ENCODE measurements at places on chromosomes 2 and 18. TPM values are rescaled to one million over a fixed set of nuclear protein-coding genes. Genes with fewer than 3 reads are reported as not detected.

ING5 gene
- 43.1 TPM for total RNA-seq

TMEM163 gene
- 0.94 TPM for total RNA-seq

PSME4 gene
- total RNA-seq = 76.4 TPM

CPS1 gene
- total RNA-seq = 9.0 TPM

SIX3 gene
- 6.6 TPM for total RNA-seq

- DNase-seq = no peak
- no peak overlapping the region for H3K4me3 ChIP-seq
- no peak overlapping the region for H3K27ac ChIP-seq
- H3K27me3 ChIP-seq = no peaks in the 10 kb centered on the region
Observed at GRCh38 chr2:144370937-144371584, 148.9 kb downstream of the ZEB2 start.

DNA sequence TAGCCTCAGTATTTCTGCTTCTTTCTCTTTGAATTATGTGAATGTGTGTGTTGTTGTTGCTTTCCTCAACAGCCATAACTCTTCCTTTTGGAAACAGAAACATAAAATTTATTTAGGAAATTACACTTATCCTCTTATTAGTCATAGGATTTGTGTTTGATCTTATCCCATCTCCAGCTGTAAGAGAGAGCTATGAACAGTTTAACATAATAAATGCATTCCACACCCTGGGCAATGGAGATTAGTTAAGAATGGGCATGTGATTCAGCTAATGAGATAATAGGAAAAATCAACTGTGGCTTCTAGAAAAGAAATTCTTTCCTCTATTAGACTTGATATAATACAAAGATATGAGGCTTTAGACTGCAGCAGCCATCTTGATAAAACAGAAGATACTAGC lies 55.0 kb downstream of the SCN7A start:
- H3K27ac ChIP-seq = no peak overlapping the region
- no peak overlapping the region for H3K4me3 ChIP-seq
- no peaks in the 10 kb centered on the region for H3K27me3 ChIP-seq
- no peak for DNase-seq
- H3K4me1 ChIP-seq = peaks cover 8% of the 10 kb centered on the region
- H3K36me3 ChIP-seq = peaks cover 15% of the 10 kb centered on the region

DNA sequence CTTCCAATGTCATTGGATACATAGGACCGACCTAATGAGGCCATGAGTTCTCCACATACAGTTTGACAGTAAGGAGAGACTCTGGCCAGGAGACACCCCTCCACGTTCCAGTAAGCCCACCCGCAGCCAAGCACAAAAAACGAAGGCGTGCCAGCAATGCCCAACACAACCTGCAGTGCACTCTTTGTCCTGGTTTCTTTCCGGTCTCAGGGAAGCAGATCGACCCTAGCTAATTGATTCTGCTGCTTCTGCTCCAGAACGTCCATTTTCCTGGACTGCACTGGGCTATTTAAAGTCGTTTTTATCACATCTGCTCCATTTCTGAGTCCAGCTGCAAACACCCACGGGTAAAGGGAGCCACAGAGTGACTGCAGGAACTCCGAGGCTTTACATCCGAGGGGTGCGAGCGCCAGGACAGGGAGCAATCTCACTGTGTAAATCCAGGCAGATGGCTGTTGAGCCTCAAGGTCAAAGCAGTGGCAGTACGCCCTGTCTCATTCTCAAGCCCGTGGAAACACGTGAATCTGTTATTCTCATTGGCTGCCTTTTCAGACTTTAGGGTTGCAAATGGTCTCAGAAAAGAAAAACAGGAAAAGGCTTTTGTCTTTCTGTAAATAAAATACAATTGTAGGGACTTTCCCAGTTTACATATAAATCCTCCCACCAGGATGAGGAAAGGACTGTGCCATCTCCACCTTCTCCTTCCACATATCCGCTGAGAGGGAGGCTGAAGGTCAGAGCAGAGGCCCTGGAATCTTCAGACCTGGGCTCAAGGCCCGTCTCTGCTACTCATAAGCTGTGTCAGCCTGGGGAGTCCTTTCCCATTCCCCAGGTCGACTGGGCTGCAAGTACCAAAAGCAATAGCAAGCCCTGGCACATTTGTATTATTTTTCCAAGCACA lies 40.7 kb downstream of the TMEM163 start:
- H3K27me3 ChIP-seq = no peaks in the 10 kb centered on the region
- peaks cover 36% of the 10 kb centered on the region for H3K4me1 ChIP-seq
- no peak overlapping the region for H3K4me3 ChIP-seq
- H3K36me3 ChIP-seq = no peaks in the 10 kb centered on the region
- DNase-seq = no peak

DNA sequence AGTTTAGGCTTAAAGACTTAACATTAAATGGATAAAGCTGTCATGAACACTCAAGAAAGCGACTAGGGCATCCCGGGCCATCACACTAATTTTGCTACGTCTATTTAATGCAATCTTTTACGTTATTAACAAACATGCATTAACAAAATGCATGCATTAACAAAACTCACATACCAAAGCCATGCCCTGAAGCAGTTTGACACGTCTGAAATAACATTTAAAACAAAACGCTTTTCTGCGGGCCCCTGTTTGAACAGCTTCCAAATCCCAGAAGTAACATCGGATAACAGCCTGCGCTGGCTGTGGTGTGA lies 458 bp downstream of the B4GALT6 start:
- H3K27ac ChIP-seq = peak overlapping the region; percentile 92
- H3K4me1 ChIP-seq = peaks cover 64% of the 10 kb centered on the region
- no peaks in the 10 kb centered on the region for H3K36me3 ChIP-seq
- H3K4me3 ChIP-seq = peak overlapping the region; percentile 93

GRCh38 chr2:157528963-157529751 lies 85.3 kb upstream of the CYTIP start:
- H3K4me3 ChIP-seq = no peak overlapping the region
- no peaks in the 10 kb centered on the region for H3K4me1 ChIP-seq
- H3K36me3 ChIP-seq = no peaks in the 10 kb centered on the region
- no peak overlapping the region for H3K27ac ChIP-seq

GRCh38 chr2:29787473-29788465 lies 133.6 kb downstream of the ALK start:
- H3K36me3 ChIP-seq = 0 out of 2 replicates have a peak, but pooled peaks cover 4% of the 10 kb centered on the region
- no peak overlapping the region for H3K27ac ChIP-seq
- no peak overlapping the region for H3K4me3 ChIP-seq
- DNase-seq = no peak
- H3K4me1 ChIP-seq = peaks cover 6% of the 10 kb centered on the region

DNA sequence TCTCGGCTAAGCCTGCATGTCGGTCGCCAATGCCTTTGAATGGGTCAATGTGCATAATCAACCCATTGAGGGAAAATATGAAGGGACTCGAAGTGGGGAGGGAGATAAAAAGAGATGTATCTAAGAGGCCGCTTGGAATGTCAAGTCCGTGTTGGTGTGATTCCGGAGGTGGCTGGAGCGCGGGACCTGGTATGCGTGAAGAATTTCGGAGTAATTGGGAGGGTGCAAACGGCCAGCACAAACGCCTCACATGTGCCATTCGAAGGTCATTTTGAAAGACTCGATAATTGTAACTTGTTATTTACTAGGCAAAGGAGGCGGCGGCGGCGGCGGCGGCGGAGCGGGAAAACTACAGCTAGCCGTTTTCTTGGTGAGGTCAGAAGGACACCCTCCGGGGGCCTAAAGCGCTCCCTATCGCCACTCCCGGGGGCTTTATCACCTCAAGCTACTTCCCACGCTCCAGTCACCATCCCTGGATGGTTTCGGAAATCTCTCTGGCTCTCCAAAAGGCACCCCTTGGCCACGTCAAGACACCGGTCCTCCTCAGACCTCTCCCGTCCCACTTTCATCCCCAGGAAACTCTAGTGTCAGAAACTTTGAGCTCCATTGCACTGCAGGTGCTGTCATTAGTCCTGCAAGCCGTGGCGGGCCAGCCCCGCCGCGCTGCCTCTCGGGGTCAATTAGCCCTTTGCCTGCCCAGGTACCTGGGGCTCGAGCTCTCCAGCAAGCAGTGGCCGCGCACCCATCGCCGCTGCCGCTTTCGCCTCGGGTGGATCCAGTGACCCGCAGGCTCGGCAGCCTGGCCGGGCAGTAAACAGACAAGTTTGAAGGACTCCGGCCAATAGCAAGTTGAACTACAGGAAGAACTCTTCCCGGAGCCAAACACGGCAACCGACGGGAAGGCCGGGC lies 1.5 kb downstream of the ERBB4 start:
- DNase-seq = peak; percentile 20
- peaks cover 19% of the 10 kb centered on the region for H3K4me1 ChIP-seq
- H3K36me3 ChIP-seq = no peaks in the 10 kb centered on the region
- peaks cover 72% of the 10 kb centered on the region for H3K27me3 ChIP-seq
- no peak overlapping the region for H3K27ac ChIP-seq
- H3K4me3 ChIP-seq = peak overlapping the region; percentile 92

DNA sequence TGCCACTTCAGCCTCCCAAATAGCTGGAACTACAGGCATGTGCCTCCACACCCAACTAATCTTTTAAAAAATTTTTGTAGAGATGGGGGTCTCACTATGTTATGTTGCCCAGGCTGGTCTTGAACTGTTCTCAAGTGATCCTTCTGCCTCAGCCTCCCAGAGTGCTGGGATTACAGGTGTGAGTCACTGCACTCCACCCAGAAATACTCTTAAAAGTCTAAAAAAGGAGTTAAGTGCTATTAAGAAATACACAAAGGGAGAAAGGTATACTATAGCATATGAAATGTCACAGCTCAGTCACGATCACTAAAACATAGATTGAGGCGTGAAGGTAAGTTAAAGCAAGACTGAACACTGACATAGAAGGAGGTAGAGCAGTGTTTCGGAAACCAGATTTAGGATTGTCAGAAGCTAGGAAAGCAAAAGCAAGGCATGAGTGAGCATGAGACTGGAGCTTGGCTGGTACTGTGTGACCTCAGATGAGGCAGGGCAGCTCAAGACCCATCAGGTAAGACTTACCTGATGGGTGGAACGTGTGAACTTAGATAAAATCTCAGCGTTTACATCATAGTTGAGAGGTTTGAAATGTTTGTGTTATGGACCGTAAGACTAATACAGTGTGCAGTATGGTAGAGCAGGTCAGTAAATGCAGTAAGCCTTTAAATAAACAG lies 9.2 kb downstream of the CCNYL1 start:
- peaks cover 15% of the 10 kb centered on the region for H3K36me3 ChIP-seq
- peaks cover 10% of the 10 kb centered on the region for H3K4me1 ChIP-seq
- DNase-seq = no peak
- no peaks in the 10 kb centered on the region for H3K27me3 ChIP-seq
- H3K27ac ChIP-seq = peak overlapping the region; percentile 75

- H3K4me1 ChIP-seq = peaks cover 4% of the 10 kb centered on the region
- DNase-seq = no peak
- no peak overlapping the region for H3K27ac ChIP-seq
- no peak overlapping the region for H3K4me3 ChIP-seq
Observed at GRCh38 chr2:176585291-176585690, 316.0 kb downstream of the MTX2 start.

GRCh38 chr18:24128700-24129099 lies 10.2 kb upstream of the CABYR start:
- H3K27ac ChIP-seq = no peak overlapping the region
- no peak overlapping the region for H3K4me3 ChIP-seq
- H3K27me3 ChIP-seq = no peaks in the 10 kb centered on the region
- no peak for DNase-seq

All from WTC11 (cell line).